ENCODE measurements at places on chromosomes 5 and 9.
A peak's percentile ranks its signal among the peaks of the same experiment; 100 is the strongest.

- no peaks in the 10 kb centered on the region for H3K36me3 ChIP-seq
- no peaks in the 10 kb centered on the region for H3K4me1 ChIP-seq
- H3K27ac ChIP-seq, result no peak overlapping the region
- no peak for DNase-seq
Observed at GRCh38 chr5:7047511-7048261, 334.5 kb downstream of the TENT4A start.

- H3K27ac ChIP-seq, result no peak overlapping the region
- DNase-seq, result no peak
- H3K36me3 ChIP-seq, result peaks cover 10% of the 10 kb centered on the region
- H3K4me1 ChIP-seq, result no peaks in the 10 kb centered on the region
Observed at GRCh38 chr9:100112677-100113336, 13.8 kb downstream of the INVS start.

GRCh38 chr5:118701791-118702190 lies 286.6 kb downstream of the DTWD2 start:
- H3K27ac ChIP-seq, result no peak overlapping the region
- no peaks in the 10 kb centered on the region for H3K27me3 ChIP-seq
- H3K4me1 ChIP-seq, result no peaks in the 10 kb centered on the region
- H3K4me3 ChIP-seq, result no peak overlapping the region

GRCh38 chr9:107243742-107244141 lies 39.3 kb upstream of the RAD23B start:
- H3K27ac ChIP-seq, result no peak overlapping the region
- no peaks in the 10 kb centered on the region for H3K36me3 ChIP-seq
- H3K4me1 ChIP-seq, result no peaks in the 10 kb centered on the region
- no peak for DNase-seq
- H3K27me3 ChIP-seq, result no peaks in the 10 kb centered on the region
- no peak overlapping the region for H3K4me3 ChIP-seq

- DNase-seq, result peak; percentile 75
- H3K27ac ChIP-seq, result no peak within 1 kb of the TSS
- peak within 1 kb of the TSS; percentile 30 for H3K4me3 ChIP-seq
- H3K36me3 ChIP-seq, result no peaks in the 10 kb centered on the region
- peaks cover 63% of the 10 kb centered on the region for H3K4me1 ChIP-seq
Observed at GRCh38 chr5:175657593-175658271, at the start of gene HRH2. Gene HRH2 (plus strand): TSS chr5:175658071. CDS start chr5:175683234, 25,163 bp downstream.

GRCh38 chr9:108016446-108016845 lies 526.9 kb upstream of the KLF4 start:
- H3K36me3 ChIP-seq, result no peaks in the 10 kb centered on the region
- H3K4me3 ChIP-seq, result no peak overlapping the region
- H3K27ac ChIP-seq, result no peak overlapping the region
- peaks cover 3% of the 10 kb centered on the region for H3K4me1 ChIP-seq
- no peaks in the 10 kb centered on the region for H3K27me3 ChIP-seq

GRCh38 chr5:89991592-89991991 lies 418.0 kb downstream of the CETN3 start:
- no peak overlapping the region for H3K27ac ChIP-seq
- DNase-seq, result no peak
- no peaks in the 10 kb centered on the region for H3K27me3 ChIP-seq
- H3K4me1 ChIP-seq, result no peaks in the 10 kb centered on the region
